Anterior cingulate cortex (tissue), 58 donors: ENCODE measurements at places on chromosomes 4 and X.

- no peak for DNase-seq
Observed at GRCh38 chr4:133995243-133995960, 206.2 kb downstream of the PABPC4L start.

GRCh38 chrX:112058255-112058654 is 24.3 kb downstream of the TRPC5 start:
- no peak for DNase-seq

DNA sequence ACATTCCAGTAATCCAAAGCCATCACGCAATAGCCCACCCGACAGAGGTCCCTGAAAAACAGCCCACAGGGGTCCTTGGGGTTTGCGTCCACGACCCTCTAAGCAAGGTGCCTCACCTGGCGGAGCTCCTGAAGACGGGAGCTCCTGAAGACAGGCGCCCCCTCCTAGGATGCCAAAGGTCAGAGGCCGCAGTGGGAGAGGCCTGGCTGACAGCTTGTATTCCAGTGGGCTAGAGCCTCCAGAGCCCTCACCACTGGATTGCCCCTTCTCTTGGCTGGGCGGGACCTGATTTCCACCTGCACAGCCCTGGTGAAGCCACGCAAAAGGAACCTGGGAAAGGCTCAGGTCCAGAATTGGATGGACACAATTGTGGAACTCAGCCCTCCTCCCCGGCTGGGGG is 29.7 kb upstream of the WFS1 start:
- no peak for DNase-seq

- DNase-seq = no peak
Observed at GRCh38 chr4:106366026-106366425, 2.6 kb downstream of the GIMD1 start.

DNA sequence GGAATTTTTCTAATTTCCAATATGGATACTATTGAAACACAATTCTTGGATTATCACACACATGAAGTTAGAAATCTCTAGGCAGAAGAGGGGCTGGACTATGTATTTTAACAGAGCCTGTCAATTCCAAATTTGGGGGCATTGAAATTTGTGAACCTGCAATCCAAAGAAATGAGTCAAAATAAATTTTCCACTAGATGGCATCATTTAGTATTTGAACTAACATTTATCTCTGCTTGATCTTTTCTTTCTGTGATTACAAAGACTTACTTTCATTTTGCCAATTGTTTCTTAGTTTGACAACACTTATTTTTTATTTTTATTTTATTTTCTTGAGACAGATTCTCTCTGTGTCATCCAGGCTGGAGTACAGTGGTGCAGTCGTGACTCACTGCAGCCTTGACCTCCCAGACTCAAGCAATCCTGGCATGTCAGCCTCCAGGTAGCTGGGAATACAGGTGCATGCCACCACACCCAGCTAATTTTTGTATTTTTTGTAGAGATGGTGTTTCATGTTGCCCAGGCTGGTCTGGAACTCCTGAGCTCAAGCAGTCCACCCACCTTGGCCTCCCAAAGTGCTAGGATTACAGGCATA is 2.7 kb upstream of the PYURF start:
- DNase-seq = no peak

- DNase-seq = no peak
Observed at GRCh38 chr4:53059256-53059655, 197.1 kb downstream of the RASL11B start.

DNA sequence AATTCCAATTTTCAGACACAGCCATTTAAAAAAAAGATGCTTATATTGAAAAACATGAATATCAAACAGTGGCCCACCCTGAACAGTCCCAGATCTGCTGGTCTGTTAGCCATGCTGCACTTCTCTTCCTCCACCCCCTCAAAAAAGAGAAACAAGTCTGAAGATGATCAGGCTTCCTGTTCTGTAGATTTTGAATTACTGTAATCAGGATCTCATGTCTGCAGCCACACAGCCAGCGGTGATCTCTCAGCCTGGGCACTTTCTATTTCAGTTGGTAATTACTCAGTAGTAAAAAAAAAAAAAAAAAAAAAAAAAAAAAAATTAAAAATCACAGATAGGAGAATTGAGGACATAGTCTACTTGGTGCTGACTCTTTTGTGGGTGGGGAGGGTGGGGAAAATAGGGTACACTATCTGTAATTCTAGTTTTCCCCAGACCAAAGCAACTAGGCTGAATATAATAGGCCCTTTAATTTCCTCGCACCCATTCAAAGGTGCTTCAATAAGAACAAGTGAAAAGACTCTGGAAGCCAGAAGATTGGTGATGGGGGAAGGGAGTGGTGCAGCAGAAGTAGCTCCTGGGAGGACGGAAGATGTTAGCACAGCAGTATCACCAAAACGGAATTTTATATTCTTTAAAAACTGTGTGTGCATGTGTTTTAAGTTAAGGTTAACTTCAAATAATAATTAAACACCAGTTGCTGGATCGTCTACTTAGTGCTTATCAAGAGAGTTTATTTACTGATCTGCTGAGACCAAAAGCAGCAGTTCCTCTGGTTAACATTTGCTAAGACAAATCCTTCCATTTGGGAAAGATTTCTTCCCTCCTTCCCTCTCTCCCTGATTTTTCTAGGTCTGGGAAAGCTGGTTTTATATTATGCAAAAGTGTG is 47.0 kb downstream of the SPRY1 start:
- no peak for DNase-seq

- DNase-seq = no peak
Observed at GRCh38 chrX:9327747-9328145, 137.1 kb upstream of the TBL1X start.

- DNase-seq = no peak
Observed at GRCh38 chrX:56978172-56978571, 17.2 kb downstream of the SPIN3 start.

DNA sequence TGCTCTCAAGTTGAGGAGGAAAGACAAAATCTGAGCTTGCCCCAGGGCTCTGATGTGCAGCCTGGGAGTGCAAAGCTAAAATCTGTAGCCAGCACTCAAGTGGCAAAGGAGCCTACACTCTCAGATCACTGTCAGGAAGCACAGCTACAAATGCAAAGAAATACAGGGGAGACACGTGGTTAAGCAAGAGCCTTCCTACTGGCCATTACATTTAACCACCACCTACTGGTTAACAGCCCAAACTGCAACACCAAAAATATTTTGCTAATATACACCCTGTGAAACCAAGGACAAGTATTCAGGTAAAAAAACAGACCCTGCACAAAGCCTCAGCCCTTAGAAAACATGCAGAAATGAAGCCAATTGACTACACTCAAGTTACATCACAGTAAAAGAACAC is 170.4 kb upstream of the FGF16 start:
- DNase-seq = no peak

GRCh38 chr4:101256222-101256621 is 91.1 kb downstream of the PPP3CA start:
- DNase-seq = no peak

DNA sequence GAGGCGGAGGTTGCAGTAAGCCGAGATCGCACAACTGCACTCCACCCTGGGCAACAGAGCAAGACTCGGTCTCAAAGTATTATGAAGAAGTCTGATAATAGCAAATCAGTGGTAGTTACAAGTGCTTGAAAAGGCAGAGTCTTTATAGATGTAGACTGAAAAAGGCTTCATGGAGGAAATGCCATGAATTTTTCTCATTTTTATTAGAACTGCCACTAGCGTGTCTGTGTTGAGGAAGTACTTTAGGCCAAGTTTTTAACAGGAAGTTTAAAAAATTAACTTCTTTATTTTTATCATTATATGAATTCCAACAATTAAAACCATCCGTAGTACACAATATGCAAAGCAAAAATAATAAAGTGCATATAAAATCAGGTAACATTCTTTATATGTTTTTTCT is 32.8 kb upstream of the IL13RA1 start:
- DNase-seq = no peak

GRCh38 chr4:53676402-53676871 is 85.2 kb upstream of the LNX1 start:
- no peak for DNase-seq

GRCh38 chr4:74415602-74416300 is 29.2 kb upstream of the AREG start:
- DNase-seq = no peak

DNA sequence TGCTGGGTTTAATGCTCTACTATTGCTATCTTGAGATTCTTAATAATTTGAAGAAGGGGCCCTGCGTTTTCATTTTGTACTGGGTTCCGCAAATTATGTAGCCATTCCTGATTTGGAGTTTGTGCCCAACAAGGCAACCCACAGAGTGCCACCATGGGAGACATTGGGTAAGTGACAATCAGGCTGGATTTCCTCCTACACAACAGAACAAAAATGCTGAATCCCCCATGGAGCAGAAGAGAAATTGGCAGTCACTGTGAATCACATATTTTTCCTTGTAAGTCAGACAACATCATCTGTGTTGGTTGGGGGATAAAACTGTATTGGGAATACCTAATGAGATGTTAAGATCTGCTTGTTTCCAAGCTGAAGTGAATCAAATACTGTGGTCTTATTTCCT is 80.9 kb downstream of the CNGA2 start:
- DNase-seq = no peak

DNA sequence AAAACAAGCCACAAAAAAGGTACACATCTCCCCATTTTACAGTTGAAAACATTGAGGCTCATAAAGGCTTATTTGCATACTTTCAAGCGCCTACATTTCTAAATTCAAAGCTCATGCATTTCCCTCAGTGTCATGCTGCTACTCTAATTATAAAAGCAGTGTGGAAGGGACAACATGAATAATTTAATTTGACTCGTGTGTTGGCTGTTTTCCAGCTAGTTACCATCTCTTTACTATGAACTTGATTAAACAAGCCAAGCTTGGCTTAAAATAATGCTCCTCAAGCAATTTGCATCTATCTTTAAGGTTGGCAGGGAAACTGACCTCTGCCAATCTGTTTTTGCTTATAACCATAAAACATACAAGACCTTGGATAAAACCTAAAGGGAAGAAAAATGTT is 252.5 kb upstream of the NEIL3 start:
- DNase-seq = no peak

DNA sequence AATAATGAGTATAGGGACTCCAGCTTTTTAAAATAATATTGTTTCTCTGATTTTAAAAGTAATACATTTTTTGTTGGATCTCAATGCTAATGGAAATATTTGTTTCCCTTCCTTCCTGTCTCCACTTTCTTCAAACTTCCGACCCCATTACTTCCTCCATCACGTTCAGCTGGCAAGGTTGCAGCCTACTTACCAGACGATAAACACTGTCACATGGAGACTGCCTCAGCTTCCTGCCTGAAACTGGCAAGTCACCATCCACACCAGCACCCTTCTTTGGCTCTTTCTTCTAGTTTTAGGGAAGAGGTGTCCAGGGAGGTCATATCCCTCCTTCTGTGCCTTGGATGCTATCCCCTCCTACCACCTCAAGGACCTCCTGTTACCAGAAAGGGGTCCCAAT is 3.4 kb upstream of the INTU start:
- DNase-seq = no peak

DNA sequence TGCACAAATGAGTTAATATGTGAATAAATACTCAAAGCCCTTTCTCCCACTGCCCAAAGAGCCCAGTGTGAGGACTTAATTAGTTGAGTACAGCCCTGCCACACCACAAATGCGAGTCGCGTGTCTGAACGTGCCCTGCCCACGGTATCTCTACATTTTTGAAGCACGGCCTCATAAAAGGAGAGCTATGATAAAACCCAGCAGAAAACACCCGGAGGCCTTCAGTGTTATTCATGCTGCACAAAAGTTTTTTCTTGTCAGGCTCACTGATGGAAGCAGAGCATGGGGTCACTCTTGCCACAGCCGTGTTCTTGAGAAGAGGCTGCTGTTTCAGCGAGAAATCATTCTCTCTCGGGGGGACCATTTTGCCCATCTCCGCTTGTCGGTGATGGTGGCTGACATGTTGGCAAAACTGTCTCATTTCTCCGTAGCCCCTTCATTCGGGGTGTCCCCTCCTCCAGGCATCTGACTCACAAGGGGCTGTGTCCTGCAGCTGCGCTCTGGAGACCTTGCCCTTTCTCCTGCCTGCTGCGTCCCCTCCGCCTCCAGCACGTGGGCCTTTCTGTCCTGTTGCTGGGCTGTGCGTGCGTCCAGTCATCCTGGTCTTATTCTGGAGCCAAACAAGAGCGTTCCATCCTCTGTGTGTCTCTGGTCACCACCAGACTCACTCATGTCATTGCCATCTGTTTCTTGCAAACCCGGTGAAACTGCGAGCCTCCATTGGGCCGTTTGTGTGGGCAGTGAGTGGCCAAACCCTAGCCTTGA is 88.8 kb downstream of the SORCS2 start:
- no peak for DNase-seq

- DNase-seq = no peak
Observed at GRCh38 chrX:46551494-46552128, 6.4 kb upstream of the ZNF674 start.

DNA sequence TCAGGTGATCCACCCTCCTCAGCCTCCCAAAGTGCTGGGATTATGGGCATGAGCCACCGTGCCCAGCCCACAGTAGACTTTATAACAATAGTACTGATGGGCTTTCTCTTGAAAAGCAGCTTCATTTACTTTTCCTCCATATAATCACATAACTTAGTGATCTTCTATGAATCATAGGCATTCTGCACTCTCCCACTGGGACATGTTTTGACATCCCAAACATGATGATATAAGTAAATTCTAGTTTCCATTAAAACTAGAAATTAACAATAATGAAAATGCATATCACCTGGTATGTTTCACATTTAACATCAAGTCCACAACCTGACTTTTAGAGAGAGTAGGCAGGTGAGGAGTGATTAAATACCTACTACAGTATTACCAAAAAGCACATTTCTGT is 96.5 kb downstream of the CAMK2D start:
- DNase-seq = no peak

GRCh38 chrX:150570512-150570911 is 2.1 kb downstream of the MTM1 start:
- no peak for DNase-seq

- DNase-seq = peak; percentile 40
Observed at GRCh38 chr4:42655921-42656678, 805 bp downstream of the ATP8A1 start.

DNA sequence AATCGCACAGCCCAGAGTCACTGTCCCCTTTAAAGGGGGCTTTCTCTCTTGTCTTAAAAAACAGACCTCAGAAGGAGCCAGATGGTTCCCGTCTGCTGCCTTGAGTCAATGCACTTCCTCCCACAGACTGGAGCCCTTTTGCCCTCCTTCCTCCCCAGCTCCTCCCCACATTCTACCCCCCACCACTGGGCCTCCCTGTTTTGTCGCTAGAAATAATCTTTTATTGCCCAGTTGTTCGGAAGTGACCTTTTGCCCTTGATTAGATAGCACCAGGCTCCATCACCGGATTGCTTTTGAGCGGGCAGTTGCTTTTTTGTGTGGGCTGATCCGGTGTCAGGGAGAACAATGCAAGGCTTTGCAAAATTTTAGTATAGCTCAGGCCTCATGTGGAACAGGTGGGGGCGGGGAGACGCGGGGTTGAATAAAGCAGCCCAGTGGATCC is 47.7 kb downstream of the SPRY1 start:
- no peak for DNase-seq

- no peak for DNase-seq
Observed at GRCh38 chr4:98778206-98778605, 119.8 kb upstream of the TSPAN5 start.

DNA sequence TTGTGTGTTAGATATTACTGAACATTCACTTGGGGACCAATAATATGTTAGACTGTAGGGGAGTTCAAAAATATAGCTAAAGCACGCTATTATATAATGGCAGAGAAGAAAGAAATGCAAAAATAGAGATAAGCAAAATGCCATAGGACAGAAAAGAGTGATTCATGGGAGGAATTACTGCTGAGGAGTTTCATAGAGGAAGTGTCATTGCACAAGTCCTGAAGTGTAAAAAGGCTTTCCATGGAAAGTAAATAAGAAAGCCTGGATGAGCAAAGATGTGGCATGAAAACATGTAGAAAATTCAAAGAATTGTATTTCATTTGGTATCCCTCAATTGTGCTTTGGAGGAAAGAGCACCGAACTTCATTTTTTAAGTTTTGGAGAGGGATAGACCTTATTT is 14.5 kb downstream of the HMGB2 start:
- no peak for DNase-seq
